ENCODE measurements at places on chromosomes 3 and 15.

DNA sequence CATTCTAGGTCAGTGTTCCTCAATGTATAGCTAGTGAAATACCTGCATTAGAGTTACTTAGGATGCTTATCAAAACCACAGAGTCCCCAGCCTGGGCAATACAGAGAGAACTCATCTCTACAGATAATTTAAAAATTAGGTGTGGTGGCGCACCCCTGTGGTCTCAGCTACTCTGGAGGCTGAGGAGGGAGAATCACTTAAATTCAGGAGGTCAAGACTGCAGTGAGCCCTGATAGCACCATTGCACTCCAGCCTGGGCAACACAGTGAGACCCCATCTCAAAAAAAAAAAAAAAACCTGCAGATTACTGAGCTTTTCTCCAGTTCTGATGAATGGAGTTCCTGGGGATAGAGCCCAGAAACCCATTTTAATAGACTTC is 10.1 kb upstream of the MINDY2 start:
- DNase-seq, result no peak

DNA sequence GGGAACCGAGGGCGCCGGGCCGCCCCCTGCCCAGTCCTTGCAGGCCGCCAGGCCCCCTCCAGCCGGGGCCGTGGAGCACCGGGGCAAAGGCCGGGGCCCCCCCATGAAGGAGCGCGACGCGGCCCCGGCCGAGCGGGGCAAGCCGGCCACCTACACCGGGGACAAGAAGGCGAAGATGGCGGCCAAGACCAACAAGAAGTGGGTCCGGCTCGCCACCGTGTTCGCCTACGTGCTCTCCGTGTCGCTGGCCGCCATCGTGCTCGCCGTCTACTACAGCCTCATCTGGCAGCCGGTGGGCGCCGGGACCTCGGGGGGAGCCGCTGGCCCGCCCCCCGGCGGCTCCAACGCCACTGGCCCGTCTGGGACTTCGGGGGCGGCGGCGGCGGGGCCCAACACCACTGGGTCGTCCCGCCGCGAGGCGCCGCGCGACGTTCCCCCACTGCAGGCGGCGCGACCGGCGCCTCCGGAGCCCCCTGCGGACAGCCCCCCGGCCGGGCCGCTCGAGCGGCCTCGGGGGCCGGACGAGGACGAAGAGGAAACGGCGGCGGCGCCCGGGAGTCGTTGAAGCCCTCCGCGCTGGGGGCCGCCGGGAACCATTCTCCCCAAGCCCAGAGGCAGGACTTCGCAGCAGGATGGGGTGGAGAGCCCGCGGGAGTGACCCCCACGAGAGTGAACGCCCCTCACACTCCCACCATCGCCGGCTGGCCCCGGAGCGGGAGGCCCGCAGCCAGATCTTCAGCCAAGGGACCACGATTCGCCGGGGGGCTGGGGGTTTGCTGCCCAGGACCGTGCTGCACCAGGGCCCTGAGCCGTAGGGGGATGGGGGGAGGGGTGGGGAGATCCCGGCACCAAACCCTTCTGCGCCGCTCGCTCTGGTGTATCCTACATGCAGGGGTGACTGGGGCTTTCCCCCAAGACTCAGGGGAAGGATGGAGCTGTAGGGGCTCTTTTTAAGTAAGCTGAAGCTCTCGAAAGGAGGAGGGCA is 753 bp downstream of the INAFM2 start:
- DNase-seq, result no peak

DNA sequence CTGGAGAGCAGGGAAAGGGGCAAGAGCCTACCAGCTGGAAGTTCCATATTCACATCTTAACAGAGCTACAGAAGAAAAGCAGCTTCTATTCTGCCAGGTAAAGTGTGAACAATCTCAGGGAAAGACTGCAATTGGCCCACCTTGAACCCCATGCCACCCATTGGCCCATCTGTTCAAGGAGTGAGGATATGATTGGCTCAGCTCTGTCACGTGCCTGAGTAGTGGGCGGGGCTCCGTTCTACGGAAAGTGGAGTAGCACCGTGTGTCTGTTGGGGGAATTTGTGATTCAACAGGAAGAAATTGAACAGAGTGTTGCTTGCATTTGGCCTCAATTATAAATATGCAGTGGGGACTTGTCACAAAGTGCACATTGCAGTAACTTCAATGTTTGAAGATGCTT is 81.8 kb downstream of the MINAR1 start:
- no peak for DNase-seq

DNA sequence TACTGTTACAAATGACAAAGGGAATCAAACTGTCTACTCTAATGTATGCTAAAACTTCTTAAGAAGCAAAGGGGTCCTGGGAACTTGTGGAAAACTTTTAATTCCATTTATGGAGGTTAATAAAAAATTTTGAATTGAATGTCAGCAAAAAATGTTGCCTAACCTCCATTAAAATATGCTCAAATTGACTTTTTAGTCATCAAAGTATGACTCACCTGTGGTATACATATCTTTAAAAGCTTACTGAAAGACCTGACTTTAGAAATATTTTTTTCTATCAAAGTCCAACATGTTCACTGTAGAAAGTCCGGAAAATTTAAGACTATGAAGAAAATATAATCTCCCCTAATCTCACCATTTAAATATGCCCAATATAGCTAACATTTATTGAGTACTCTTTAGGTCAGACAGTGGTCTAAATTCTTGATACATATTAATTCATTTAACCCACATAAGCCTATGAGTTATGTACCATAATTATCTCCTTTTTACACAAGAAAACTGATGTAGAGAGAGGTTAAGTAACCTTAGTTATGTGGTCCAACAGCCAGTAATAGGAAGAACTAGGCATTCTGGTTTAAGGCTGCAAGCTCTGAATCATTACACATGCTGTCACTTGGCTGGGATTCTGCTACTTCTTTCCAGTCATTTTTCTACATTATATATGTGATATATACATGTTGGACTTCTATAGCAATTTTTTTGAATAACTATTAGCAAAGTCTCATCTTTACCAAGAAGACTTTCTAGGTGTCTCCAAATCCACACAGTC is 83.6 kb downstream of the PDZRN3 start:
- DNase-seq, result no peak

DNA sequence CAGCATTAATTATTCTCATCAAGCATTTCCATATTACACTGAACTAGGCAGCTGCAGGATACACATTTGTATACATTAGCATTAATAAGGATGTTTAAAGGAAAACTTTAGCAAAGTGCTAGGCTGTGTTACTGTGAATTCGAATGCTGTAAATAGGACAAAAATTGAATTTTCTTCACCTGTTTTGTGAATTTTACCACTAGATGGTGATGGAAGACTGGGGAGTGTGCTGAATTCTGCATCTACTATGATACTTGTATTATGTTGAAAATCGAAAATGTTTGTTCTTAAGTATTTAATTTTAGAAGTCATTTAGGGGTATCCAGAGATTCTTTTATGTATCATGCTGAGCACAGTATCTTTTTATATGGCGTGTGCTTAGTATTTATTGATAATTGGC is 12.3 kb upstream of the P2RY14 start:
- DNase-seq, result no peak

DNA sequence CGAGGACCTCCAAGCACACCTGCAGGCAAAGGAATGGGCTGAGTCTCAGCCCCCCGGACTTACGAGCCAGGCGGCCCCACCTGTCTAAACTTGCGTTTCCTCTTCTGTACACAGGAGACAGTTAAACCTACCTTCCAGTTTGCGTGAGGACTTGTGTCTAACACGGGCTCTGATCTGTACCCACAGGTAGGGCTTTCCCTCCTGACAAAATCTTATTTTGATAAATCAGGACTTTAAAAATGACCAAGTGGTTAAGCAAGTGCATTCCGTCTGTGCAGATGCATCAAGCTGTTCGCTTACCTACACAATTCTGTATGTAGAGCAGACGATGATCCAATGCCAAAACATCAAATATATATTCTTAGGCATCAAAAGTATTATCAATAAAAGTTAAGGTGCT is 238.0 kb downstream of the XXYLT1 start:
- no peak for DNase-seq

DNA sequence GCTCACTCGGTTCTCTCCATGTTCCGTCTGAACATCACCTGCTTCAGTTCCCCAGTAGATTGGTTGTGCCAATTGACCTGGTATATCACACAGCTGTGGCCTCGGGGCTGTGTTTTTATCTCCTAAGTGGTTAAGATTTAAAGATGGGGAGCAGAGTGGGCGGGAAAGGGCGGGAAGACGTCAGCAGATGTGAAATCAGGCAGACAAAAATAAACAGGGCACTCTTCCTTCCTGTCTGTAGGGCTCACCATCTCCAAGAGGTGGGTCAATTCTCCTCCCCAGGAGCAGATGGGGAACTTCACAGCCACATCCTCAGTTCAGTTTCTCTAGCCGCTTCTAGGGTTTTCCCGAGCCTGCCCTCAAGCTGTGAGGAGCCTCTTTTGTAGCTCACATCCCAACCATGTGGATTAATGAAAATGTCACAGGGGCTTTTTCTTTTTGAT is 26.8 kb upstream of the LIMD1 start:
- DNase-seq, result no peak

DNA sequence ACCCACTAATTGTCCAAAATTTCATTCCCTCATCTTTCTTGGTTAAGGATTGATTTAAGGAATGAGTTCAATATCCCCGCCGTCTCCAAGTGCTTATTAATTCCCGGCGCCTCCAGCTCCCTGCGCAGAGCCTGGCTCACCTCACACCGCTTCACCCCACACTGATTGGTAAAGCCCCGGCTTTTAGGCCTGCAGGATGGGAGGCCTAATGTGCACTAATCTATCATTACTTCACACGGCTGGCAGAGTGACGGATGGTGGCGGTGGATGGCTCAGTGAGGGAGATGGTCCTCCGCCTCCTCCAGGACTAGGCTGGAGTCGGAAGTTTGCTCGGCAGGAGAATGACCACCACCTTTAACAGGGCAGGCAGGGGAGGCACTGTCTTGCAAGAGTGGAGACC is 81.7 kb downstream of the MEGF11 start:
- DNase-seq, result no peak

DNA sequence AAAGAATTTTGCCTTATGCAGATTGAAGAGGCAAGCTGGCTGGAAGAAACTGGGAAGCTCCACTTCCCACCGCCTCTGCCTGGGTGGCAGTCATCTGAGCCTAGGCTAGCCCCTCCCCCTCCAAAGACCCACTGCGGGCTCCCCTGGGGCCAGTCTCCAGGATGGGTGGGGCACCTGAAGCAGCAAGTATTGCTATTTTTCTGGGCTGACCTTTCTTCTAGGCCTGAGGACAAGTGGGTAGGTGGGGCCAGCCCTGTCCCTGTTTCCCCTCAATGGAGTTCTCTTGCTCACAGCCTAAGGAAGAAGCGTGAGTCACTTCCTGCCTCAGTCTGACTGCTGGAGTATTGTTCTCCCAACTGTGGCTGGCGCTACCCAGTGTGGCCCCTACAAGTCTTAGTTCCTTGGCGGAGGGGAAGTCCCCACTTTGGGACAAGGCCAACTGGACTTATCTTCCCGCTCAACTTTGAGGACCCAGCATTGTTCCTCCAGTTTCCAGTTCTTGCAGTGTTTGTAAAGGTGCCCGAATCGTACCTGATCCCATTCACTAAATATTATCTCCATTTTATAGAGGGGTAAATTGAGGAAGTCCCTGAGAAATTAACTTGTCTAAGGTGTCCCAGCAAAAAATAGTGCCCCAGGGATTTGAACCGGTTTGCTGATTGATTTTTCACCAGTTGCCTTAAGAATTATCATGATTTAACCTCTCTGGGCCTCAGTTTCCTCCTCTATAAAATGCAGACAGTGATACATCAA is 1.4 kb downstream of the FURIN start:
- DNase-seq, result peak; percentile 54

- DNase-seq, result no peak
These were observed 204.5 kb downstream of the AKAP13 start for GRCh38 chr15:85584872-85585271.

DNA sequence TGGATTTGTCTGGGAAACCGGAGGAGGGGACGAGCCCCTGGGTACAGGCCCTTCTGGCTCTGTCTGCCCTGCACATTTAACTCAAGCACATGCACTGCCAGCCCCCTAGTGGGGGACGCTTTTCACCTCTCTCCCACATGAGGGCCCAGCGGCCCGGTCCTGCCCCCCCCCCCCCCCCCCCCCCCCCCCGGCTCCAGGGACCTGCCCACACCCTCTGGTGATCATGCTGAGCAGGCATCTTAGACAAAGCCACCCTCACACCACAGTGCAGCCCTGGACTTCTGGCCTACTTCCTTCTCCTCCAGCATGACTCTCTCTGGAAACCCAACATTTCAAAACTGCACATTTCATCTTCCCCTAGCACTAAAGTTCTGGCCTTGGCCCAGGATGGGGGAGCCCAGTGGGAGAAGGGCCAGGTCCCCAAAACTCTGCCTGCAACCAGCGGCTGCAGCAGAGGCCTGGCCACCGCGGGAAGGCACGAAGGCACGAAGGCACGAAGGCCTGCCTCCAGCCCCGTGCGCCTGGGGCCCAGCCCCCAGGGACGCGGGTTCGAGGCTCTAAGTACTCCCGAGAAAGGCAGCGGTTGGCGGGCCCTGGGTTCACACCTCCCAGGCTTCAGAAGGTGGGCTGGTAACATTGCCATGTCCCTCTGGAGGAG is 14.1 kb downstream of the KLF15 start:
- DNase-seq, result no peak

- no peak for DNase-seq
These were observed 185.8 kb upstream of the PRICKLE2 start for GRCh38 chr3:64411101-64411500.

- DNase-seq, result no peak
These were observed 3.3 kb downstream of the HES1 start for GRCh38 chr3:194139071-194139813.

DNA sequence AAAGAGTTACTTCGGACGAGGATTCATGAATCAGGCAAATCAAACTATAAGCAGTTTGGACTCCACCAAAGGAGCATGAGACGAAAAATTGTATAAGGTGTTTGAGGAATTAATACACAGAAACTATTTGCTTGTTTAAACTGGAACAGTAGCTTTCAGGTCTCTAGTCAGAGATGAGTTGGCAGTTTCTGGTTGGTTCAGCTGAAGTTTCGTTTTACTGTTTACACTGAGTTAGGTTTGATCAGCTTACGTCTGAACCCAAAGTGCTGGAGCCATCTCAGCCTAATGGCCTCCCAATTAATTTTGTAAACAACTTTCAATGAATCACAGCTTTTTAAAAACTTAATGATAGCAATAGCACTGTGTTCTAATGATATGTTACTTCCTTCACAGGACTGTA is 703.7 kb downstream of the NLGN1 start:
- DNase-seq, result no peak

- DNase-seq, result peak; percentile 41
These were observed 34.0 kb downstream of the ARIH2 start for GRCh38 chr3:48952510-48953118.

GRCh38 chr3:171444001-171444690 is 16.1 kb downstream of the TNIK start:
- DNase-seq, result no peak

DNA sequence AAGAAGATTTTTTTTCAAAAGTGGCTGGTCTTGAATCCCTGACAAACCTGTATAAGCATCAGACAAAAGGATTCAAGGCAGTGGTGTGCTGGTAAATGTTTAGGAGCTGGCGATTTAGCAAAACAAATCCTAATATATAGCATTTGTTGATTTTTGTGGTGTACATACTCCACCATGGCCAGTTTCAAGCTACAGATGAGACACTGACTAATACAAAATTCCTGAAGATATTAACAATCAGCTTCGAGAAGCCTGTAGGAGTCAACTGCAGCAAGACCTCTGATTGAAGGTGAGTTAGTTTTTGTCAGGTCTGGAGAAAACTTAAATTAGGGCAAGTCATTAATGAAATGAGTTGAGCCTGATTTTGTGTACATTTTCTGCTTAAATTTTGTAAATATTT is 6.7 kb downstream of the STRIT1 start:
- DNase-seq, result no peak

GRCh38 chr3:172159376-172159775 is 120.0 kb downstream of the FNDC3B start:
- no peak for DNase-seq

- no peak for DNase-seq
These were observed 42.3 kb upstream of the KLHL25 start for GRCh38 chr15:85837011-85837433.
